ENCODE measurements at places on chromosomes 7 and 10.

GRCh38 chr10:48804740-48805182 lies 120.1 kb downstream of the WDFY4 start:
- DNase-seq = no peak

DNA sequence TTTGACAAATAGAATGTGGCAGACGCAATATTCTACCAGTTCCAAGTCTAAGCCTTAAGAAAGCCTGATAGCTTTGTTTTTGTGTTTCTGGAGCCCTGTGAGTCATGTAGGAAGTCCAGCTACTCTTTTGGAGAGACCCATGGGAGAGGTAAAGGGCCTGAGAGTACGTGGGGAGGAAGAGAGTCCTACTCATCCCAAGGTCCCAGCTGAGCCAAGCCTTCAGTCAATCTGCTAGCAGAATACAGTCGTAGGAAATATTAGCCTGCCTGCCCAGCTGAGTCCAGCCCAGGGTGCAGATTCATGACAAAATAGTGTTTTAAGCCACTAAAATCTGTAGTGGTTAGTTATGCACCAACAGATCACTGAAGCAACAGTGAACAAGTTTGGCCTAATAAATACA lies 9.0 kb upstream of the GNA12 start:
- DNase-seq = no peak

DNA sequence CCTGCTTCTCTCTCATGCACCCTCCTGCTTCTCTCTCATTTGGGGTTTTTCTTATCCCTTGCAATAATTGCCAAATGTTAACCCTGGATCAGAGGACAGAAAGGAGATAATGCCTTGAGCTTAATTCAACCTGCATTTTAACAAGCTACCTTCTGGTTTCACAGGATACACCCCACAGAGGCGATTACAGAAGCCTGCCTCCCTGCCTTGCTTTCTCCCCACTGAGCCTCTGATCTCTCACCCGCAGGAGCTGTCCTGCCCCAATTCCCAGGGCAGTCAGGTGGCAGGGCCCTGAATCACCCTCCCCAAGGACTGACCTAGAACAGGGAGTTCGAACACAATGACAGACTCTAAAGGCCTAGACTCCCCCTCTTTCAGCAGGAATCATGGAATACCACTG lies 959.5 kb downstream of the GRID1 start:
- DNase-seq = no peak

- DNase-seq = no peak
These were observed 25.5 kb upstream of the FAM221A start for GRCh38 chr7:23654508-23654907.

GRCh38 chr7:32068411-32069101 lies 1.7 kb downstream of the PDE1C start:
- no peak for DNase-seq

GRCh38 chr7:74028321-74028838 lies 407 bp downstream of the ELN start:
- no peak for DNase-seq

GRCh38 chr10:97924678-97925077 lies 75.0 kb downstream of the GOLGA7B start:
- DNase-seq = no peak

DNA sequence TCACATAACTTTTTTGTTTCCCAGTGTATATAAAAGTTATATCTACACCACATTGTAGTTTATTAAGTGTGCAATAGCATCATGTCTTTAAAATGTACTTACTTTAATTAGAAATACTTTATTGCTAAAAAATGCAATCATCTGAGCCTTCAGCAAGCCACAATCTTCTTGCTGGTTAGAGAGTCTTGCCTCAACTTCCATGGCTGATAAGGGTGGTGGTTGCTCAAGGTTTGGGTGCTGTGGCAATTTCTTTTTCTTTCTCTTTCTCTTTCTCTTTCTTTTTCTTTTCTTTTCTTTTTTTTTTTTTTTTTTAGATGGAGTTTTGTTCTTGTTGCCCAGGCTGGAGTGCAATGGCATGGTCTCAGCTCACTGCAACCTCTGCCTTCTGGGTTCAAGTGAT lies 360.0 kb downstream of the MAGI2 start:
- DNase-seq = no peak

Measured in left forelimb (tissue), 1 donor.